ENCODE measurements at places on chromosomes 1 and 21.
A peak's percentile ranks its signal among the peaks of the same experiment; 100 is the strongest.

DNA sequence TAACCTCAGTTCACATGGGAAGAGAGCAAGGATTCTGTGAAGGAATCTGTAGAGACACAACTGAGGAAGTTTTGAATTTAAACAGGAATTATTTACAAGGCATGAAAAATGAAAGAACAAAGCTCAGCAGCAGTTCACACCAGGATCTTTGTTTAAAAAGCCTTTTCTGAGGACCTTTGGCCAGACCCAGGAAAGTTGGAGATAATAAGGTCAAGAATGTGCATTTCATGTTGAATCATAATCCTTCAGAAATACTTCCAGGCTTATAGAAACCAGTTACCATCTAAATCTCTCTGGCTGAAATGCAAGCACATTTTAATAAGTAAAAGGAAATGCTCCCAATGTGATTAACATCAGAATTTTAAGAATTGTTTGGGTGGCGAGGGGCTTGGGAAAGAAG lies 2.7 kb downstream of the CLIC6 start:
- DNase-seq = no peak

- peak; percentile 96 for DNase-seq
These were observed 4.6 kb downstream of the MAB21L3 start for GRCh38 chr1:116115476-116116439.

DNA sequence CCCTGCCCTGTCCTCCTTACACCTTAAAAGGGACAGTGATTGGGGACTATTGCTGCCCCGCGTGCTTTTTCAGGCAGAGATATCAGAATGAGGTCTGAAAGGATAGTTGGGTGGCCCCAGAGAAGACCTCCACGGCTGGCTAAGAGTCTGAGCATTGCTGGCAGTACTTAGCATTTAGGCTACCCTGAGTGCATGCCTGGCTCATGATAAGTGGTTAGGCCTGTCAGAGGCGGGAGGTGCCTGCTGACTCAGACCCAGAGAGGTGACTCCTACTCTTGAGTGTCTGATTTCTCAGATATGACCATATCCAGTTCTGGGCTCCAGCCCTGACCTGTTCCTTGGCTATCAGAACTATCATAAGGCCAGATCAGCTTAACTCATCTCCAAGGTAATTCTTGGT lies 213.7 kb downstream of the PBX1 start:
- peak; percentile 91 for DNase-seq

DNA sequence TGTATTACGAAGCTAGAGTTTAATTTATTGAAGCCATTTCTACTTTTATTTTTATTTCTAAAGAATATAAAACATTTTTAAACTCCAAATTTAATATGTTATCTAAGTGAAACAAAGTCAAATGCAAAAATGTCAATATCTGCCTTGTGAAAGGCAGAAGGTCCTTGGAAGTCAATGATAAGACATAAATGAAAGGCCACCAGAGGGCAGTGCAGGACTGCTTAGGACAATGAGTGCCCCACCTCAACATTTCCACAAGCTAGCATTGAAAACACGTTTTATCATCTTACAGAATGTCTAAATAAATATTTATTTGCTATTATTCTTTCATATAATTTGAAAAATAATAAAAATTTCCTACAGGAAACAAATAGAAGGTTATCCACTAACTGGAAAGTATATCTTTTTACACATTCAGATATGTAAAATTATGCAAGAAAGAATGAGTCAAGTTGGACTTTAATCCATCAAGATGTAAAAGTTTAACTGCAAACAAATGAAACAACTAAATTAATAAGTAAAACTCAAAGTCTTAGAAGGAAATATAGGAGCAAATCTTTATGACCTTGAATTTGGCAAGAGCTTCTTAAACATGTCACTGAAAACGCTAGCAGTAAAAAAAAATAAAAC lies 140.1 kb upstream of the FMN2 start:
- peak; percentile 55 for DNase-seq

DNA sequence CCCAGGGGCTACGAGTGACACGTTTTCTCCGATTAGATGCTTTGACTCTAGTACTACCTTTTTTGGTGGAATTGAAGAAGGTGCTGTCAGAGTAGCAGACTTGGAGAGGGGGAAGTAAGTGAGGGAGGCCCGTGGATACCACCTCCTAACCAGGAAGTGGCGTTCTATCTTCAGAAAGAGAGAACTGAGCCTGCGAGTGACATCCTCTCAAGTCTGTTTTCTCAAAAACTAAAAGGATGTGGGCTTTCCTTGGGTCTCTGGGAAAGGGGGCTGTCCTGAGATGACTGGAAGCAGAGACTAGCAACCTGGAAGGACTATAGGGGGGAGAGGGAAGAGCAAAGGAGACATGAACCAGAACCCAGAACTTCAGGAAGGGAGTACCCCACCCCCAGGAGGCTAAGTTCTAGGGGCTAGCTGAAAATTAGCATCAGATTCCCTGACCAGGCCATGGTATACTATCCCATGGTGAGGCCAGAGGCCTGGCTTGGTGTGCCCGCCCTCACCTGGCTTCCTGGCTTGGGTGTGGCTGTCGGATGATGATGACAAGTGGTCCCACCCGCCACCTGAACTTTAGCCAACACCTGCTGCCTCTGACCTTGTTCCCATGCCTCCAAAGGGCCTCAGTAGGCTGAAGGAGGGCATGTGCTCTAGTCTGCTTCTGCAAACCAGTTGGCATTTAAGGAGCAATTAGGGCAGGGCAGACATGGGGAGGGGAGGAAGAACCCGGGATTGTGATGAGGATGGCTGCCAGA lies 49.1 kb downstream of the ATP2B4 start:
- no peak for DNase-seq

- DNase-seq = no peak
These were observed 10.8 kb upstream of the ERMAP start for GRCh38 chr1:42806171-42806570.

DNA sequence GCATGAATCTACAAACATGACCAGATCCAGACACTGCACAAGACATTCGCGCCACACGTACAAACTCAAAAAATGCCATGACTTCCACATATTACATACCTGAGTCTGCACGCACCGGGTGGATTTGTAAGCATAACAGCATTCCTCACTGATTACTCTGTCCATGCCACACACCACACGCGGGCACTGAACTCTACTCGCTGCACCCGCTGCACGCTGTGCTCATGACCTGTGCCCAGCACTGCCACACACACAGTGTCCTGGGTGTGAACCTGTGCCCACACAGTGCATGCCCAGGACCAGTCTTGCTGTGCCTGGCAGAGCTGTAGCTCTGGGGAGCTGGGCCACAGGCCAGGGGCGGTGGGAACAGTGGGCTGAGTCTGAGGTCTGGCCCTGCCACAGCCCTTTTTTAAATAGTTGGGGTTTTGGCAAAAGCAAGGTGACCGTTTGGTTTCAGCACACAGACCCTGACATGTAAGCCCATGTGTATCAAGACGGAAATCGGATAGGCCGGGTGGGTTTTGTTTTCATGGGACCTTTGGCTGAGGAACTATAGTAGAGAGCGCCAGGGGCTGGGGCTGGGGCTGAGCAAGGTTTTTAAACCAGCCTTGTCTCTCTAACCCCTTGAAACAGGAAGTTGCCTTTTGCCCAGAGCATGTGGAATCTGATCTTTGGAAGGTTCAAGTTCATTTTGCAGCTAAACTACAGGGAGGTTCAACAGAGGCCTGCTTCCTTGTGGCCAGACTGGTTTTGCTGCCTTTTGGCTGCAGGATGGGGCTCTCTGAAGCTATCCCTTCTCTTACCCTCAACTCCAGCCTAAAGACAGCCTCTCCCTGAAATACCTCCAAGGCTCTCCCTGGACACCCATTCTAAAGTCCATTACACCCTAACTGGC lies 12.3 kb upstream of the GOLT1A start:
- no peak for DNase-seq

DNA sequence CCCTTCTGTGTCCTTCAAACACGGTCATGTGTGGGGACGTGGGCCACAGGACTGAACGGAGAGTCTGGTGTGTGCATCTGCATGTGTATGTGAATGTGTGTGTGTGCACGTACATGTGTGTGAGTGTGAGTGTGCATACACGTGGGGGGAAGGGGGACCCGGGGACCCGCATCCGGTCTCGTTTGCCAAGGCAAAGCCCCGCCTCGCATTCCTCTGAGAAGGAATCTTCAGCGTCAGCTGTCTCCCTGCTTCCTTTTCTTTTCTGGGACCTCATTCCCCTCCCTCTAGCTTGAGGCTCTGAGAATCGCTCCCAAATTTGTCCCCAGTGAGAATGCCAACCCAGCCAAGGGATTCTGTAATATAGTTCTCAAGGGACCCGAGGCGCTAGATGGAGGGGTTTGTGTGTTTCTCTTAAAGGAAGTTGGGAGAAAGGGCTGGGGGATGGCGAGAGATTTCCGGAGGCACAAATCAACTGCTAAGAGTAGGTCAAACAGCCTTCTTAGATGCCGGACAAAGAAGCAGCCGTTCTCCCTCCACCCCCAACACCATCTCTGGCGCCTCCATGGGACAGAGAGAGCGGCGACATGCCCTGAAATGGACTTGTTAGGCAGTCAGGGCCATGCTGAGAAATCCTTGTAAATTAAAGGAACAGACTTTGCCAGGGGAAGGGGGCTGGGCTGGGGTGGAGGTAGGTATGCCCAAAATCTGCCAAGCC lies 6.6 kb downstream of the IFFO2 start:
- DNase-seq = peak; percentile 88

DNA sequence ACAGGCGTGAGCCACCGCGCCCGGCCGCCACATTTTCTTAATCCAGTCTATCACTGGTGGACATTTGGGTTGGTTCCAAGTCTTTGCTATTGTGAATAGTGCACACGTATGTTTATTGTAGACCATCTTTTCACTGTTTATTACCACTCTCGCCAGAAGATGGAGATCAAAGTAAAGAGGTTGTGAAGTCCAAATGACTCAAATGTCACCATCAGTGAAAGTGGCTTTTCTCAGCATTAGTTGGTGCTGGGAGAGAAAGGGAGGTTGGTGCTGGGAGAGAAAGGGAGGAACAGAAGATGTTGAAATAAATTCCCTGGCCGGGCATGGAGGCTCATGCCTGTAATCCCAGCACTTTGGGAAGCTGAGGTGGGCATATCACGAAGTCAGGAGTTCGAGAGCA lies 10.4 kb upstream of the UHMK1 start:
- no peak for DNase-seq

GRCh38 chr1:43990271-43991199 lies 864 bp upstream of the CCDC24 start:
- DNase-seq = no peak

DNA sequence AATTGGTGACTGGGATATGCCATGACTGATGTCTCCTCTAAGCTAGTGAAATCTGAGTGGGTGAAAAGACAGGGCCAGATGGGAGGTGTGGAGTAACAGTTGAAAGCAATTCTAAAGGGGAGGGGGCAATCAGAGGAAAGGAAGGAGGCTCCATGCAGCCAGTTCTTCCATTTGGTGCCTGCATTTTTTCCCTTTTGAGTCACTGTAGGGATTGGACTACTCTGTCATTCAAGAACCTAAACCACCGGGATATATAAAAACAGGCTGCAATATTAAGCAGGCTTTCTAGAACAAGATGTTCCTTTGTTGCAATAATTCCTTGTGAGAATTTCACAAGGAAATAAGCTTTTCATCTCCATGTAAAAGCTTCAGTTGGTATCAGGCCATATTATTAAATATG lies 18.3 kb downstream of the CLIC6 start:
- DNase-seq = no peak

DNA sequence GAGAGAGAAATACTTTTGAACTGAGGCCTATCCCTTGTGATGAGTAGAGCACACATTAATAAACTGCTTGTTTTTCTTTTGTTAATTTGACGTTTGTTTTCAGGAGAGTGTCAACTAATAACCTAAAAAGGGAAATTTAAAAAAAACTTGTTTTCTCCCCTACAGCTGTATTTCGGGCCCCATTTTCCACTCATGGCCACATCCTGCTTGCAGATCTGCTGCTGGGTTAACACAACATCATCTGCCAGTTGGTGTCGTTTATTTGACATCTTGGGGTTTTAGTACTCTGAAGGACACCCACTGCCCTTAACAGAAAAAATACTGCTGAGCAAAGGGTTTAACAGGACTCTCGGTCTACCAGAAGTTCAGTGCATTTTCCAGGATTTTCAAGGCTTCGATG lies 848 bp upstream of the PYHIN1 start:
- DNase-seq = no peak

GRCh38 chr1:206609229-206609991 lies 2.9 kb downstream of the EIF2D start:
- no peak for DNase-seq

- DNase-seq = no peak
These were observed 48.4 kb downstream of the MAGI3 start for GRCh38 chr1:113438505-113439276.

- DNase-seq = no peak
These were observed 32.5 kb downstream of the UBE2U start for GRCh38 chr1:64235910-64236309.

DNA sequence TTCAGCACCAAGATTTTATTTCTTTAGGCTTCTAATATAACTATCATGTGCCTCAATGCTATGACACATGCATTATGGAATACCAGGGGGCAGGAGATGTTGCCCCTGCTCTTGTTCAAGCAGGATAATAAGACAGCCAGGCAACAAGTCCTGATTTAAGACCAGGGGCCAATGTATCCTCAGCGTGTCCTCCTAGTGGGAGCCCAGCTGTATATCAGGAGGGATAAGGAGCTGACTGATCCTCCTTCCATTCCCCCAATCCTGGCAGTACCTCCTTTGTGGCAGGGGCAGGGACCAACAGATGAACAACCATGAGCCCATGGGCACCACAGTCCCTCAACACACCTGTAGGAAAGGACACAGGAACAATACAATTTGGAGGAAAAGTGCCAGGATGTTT lies 29.3 kb downstream of the SORT1 start:
- DNase-seq = no peak

DNA sequence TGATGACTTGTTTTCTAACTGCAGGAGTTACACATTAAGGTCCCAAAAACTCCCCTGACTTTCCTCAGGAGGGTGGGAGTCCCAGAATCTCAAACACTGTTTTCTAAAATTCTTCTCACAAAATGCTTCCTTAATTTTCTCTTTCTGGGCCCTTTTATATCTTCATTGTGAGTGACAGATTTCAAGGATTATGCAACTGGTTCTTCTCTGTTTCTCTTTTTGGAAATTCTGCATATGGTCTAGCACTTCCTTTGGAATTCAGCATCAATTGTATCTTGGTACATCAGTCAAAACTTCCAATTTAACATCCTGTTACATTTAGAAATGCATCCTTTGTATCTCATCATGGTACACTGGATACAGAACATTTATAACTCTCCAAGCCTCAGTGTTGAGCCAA lies 59.7 kb downstream of the LMO4 start:
- DNase-seq = no peak

- DNase-seq = no peak
These were observed at the start of the genes SHE and TDRD10 for GRCh38 chr1:154502066-154502743. SHE (minus strand) TSS chr1:154502412; CDS start chr1:154502026, 386 bp downstream. TDRD10 (plus strand) TSS chr1:154502219; CDS start chr1:154506904, 4,685 bp downstream.

- DNase-seq = no peak
These were observed 60.1 kb downstream of the ELK4 start for GRCh38 chr1:205571747-205572146.
